ENCODE measurements at places on chromosomes 7 and 10.

GRCh38 chr10:60910543-60910942 is 33.4 kb downstream of the RHOBTB1 start:
- no peak for DNase-seq

- DNase-seq: no peak
Observed at GRCh38 chr10:3848005-3848774, 63.2 kb upstream of the KLF6 start.

DNA sequence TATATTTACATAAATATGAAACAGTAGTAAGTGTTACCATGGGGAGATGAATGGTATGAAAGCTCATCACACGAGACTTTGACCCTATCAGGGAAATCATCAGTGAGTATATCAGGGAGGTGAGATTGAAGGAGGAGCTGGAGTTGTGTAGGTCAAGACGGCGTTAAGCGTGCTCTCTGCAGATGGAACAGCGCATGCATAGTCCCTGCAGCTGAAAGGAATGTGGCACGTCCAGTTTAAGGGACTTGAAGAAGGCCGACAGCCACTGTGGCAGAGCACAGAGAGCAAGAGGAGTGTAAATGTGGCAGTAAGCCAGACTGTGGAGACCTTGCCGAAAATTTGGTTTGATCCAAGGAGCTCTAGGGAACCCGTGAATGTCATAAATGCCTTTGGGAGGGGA is 38.9 kb downstream of the POU6F2 start:
- DNase-seq: no peak

- DNase-seq: no peak
Observed at GRCh38 chr7:109821156-109821555, 1251.5 kb downstream of the DNAJB9 start.

GRCh38 chr10:55747244-55747643 is 613.8 kb downstream of the ZWINT start:
- no peak for DNase-seq

- no peak for DNase-seq
Observed at GRCh38 chr10:61971003-61971325, 69.5 kb downstream of the ARID5B start.

GRCh38 chr7:149770728-149771636 is 2.4 kb downstream of the ZNF467 start:
- no peak for DNase-seq

GRCh38 chr10:124229989-124230634 is 136.7 kb upstream of the CHST15 start:
- no peak for DNase-seq

- no peak for DNase-seq
Observed at GRCh38 chr10:30014511-30014910, 44.9 kb downstream of the JCAD start.

DNA sequence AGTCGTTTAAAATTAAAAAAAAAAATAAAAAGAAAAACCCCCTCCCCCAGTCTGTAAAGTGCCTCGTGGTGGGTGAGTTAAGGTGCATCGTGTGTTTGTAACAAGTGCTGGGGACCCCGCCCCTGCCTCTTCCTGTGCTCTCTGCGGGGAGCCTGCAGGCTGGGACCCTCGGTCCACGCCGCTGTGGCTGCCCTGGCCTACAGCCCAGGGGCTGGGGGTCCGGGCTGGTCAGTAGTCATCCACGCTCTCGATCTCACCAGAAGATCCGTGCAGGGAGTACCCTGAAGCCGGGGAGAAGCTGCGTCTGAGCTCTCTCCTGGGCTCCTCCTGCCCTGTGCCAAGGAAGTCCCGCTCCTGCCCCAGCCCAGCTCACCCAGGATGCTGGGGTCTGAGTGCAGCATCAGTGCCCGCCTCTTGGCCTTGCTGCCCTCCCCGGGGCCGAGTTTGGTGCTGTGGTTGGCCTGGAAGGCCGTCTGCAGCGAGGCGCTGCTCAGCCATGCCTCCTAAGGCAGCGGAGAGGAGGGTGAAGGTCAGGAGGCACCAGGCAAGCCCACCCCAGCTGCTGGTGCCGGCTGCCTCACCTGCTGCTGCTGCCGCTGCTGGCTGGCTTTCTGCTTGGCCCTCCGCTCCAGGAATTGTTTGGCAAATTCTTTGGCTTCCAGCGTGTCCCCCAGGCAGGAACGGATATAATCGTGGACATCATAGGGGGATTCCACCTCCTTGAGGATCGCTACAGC is 8.1 kb downstream of the GNB2 start:
- DNase-seq: no peak

GRCh38 chr10:76302481-76302880 is 871.1 kb downstream of the LRMDA start:
- DNase-seq: no peak

DNA sequence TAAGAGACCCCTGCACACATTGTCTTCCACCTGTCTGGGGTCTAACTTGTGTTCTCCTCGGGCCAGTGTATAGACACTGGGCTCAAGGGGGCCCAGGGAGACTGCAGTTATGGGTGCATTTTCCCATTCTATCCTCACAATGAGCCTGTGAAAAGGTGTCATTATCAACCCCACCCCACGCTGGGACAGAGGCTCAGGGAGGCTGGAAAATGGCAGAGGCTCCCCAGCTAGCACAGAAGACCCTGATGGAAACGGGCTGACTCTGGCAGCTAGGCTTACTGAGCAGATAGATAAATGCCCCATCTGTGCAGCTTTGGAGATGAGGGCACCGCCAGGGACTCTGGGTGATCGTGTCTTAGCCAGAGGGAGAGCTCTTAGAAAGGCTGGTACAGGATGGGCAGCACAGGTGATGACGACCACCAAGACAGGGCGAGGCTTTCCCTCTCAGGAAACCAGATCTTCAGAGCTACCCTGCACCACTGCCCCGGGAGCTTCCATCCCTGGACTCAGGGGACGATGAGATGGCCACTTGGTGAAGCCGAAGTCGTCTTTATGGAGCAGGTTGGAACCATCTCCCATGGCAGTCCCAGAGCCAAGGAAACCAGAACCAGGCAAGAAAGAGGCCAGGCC is 58.2 kb upstream of the CHST15 start:
- no peak for DNase-seq

Data from RPMI8226 (cell line).